ENCODE measurements at places on chromosomes 5 and 9.

DNA sequence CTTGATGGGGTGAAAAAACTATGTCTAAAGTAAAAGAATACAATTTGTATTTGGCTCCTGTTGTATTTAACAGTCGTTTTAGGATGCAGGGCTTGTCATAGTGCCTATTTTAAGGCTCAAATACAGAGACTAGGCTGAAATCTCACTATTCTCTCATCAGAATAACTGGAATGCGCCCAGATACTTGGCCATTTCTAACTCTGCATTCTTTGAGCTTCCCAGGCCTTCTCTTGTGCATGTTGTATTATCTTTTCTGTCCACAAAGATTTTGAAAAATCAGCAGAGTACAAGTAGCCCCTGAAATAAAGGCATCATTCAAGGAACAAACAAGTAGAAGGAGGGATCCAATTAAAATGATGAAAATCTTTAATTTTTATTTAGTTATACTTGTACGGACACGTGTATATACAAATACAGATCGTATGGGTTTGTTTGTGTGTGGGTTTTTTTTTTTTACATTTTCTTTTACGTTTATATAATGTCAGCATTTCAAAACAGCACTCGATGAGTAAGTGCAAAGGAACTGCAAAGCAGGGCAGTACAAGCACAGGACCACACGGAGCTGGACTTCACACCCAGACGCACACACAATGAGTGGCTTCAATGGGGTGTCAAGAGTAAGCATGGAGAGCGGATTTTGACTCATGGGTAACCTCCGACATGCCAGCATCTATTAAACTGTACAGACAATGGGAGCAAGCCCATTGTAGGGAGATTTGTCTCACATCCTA, 294.0 kb downstream of the EFNA5 start:
- DNase-seq: peak; percentile 65

- no peak for DNase-seq
Measured at GRCh38 chr9:107545036-107545435, 55.5 kb upstream of the KLF4 start.

- DNase-seq: no peak
Measured at GRCh38 chr5:148986636-148987035, 76.2 kb downstream of the SH3TC2 start.

DNA sequence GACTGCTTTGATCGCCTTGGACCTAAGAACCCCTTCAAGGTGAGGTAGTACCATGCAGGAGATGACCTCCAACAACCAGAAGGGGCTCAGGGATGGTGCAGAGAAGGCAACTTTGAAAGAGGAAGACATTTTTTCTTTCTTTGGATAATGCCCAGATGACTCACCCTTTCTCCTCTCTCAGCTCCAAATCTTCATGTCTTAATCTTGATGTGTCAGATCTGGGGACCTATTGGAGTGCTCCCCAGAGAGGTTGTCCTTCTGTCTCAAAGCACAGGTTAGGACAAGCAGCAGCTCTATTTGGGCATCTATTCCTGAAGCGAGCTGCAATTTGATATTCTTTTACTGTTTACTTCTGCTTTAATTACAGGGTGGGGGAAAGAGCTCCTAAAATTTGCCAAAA, 229.9 kb upstream of the MAP3K1 start:
- no peak for DNase-seq

- DNase-seq: no peak
Measured at GRCh38 chr5:133112026-133112660, 60.3 kb downstream of the HSPA4 start.

DNA sequence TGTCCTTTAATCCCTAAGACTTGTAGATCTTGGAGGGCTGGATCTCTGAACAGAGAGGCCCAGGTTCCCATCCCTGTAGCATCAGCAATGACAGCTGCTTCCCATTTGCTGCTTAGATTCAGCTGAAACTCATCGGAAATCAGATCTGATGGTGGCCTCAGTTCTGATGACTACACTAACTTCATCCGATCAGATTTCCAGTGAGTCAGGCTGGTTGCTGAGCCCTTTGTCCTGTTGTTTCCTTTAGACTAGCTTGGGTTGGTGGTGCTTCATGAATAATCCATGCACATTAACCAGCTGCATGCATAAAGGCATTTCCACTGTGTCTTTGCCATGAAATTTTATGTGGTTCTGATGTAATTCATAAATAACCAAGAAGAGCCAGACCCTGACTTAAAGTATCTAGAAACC, 195.2 kb upstream of the TUT7 start:
- peak; percentile 77 for DNase-seq

DNA sequence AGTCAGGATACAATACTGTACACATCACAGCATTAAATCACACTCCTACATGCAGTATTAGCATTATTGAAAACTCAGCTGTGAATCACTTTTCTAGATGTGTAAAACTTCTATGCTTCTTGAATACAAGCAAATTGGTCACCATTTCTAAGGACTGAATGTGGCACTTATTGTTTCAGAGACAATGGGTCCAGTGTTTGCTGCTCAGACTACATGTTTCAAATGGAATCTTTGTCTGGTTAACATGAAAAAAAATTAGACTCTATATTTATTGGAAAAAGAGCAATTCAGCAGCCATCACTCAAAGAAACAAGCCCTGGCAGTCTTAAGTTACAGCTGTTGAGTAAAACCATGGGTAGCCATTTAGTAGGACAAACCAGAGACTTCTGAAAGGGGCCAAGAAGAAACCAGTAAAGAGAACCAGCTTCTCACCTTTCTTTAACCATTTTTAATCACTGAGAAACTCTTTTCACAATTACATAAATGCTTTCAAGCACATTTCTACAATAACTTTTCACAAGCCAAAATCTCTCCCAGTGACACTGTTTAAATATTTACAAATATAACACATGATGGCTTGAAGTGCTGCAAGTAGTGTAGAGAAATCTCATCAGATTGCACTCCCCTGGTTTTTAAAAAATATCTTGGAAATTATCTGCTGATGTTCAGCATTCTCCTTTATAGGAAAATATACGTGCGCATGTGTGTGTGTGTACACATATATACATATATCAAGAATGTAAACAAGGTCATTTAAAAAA, 35.2 kb downstream of the OR2K2 start:
- no peak for DNase-seq

- peak; percentile 97 for DNase-seq
Measured at GRCh38 chr5:33369485-33370465, 71.0 kb upstream of the TARS1 start.

- DNase-seq: no peak
Measured at GRCh38 chr9:76897804-76898525, 7.9 kb downstream of the PRUNE2 start.

DNA sequence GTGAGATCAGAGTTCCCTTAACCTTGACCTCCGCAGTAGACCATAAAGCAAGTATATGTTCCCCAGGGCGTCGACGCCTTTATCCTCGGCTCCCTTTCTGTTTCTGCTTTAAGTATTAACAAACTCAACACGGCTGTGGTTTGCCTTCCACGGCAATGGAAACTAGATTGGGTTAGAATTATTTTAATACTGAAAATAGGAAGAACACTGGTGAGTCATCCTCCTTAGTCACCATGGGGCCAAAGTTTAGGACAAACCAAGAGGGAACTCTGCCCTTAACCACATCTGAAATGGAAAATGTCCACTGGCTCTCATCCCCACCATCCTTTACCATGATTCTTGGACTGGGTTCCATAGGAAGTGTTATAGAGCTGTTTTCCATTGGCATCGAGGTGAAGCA, 386.1 kb downstream of the ACTL7B start:
- DNase-seq: peak; percentile 90

GRCh38 chr5:147466360-147466980, 43.4 kb downstream of the DPYSL3 start:
- no peak for DNase-seq

GRCh38 chr5:7784683-7785380, 66.1 kb downstream of the CFAP90 start:
- no peak for DNase-seq

DNA sequence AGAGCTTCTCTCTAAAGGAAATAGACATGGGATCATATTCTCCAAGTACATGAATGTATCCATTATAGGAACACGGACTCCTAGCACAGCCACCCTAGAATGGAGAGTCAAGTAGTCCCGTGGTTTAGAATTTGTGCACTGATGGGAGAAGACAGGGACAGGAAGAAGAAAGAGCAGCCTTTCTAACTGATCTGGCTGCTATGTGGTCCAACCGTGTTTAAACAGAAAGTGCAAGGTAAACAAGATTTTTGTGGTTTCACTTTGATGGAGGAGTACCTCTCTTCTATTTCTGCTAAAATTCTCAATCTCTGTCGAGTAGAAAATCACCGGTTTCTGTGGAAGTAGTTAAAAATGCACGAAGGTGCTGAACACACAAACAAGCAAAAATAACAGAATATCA, 171.3 kb downstream of the ST8SIA4 start:
- peak; percentile 4 for DNase-seq

DNA sequence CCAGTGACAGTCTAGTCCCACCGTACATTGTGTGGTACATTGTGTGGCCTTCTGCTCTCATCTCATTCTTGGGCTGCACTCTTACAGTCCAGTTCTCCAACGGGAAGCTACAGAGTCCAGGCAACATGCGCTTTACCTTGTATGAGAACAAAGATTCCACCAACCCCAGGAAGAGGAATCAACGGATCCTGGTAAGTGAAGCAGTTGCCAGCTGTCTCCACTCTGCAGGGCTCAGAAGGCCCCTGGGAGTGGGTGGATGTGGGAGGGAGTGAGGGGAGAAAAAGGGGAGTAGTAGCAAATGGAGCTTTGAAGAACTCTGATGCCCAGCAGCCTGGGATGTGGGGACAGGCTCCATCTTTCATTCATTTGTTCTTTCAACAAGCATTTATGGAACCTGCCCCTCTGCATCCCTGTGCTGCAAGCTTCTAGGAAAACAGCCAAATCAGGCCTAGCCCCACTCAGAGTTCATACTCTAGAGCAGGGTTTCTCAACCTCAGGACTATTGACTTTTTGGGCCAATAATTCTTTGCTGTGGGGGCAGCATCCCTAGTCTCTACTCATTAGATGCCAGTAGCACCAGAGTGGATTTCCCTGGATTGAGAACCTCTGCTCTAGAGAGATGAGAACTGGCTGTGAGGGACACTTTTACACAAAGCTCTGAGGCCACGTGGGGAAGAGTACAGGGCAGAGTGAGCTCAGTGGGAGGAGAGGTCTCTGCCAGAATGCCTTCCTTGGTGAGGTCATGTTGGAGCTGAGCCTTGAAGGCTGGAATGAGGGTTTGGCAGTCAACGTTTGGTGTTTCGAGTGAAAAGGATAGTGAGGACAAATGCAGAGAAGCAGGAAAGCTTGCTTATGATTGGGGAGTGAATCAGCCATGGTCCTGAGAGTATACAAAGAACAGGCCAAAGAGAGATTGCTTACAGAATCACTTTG, 1.1 kb downstream of the POLR1E start:
- peak; percentile 93 for DNase-seq

- peak; percentile 87 for DNase-seq
Measured at GRCh38 chr5:74641735-74642542, 1.4 kb upstream of the ENC1 start.

DNA sequence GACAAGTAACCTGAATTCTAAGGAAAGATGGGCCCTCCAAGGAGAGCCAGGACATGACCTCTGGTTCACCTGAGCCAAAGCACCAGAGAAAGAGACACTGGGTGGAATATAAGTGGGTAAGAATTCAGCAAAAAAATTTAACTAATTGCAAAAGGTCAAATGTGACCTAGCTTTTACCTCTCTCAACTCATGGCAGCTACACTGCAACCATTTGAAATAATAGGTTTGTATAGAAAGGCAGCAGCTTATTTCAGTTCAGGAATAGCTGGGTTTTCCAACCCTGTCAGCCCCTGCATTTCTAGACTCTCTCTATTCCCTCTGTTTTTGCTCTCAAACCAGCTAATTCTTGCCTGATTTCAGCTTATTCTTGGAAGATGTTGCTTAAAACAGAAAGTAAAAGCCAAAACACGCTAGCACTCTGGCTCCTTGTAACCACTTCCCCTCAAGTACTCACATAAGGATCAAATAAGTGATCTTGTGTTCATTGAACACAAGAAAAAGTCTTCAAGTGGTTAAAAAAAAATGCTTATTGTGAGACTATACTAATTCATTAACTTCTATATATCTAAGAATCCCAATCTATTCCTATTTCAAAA, 101.1 kb upstream of the NR4A3 start:
- peak; percentile 22 for DNase-seq

DNA sequence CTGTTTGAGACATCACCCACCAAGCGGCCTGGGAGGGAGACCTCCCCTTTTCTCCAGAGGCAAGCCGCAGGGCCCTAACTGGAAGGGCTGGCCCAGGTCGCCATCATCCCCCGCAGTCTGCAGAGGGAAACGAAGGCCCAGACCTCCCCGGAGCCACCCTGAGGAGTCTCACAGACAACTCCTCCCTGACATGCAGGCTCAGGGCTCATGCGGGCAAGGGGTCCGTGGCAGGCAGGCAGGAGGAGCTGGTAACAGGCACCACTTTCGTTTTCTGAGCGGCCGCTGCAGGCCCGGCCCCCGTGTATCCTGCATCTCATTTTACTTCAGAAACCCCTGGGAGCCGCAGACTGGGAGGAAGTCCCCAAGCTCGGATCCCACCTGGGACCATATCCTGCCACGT, 192.0 kb upstream of the PPP1R26 start:
- DNase-seq: no peak

DNA sequence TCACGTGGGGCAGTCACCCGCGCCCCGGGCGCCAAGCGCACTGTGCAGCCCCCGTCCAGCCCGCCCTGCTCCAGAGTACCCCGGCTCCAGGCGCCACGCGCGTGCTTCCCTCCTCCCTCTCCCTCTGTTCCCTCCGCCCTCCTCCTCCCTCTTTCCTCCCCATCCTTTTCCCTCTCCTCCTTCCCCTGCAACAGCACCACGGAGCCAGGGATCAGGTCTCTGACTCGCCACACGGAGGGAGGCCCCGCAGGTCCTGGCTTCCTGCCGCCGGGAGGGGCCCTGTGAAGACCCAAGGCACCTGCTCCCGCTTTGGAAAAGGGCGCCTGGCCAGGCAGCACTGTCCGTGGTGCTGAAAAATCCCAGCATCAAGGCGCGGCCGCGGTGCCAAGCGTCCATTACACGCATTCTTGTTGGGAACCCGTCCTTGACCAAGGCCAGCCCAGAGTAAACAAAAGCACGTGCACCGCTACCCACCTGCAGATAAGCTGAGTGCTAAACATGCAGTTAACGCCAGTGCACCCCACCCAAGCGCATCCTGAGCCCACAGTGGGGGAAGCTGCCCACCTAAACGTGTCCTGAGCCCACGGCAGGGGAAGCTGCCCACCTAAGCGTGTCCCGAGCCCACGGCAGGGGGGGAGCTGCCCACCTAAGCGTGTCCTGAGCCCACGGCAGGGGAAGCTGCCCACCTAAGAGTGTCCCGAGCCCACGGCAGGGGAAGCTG, 21.7 kb downstream of the SLC6A18 start:
- DNase-seq: no peak

- peak; percentile 35 for DNase-seq
Measured at GRCh38 chr5:123865641-123866040, 353.7 kb downstream of the CSNK1G3 start.

DNA sequence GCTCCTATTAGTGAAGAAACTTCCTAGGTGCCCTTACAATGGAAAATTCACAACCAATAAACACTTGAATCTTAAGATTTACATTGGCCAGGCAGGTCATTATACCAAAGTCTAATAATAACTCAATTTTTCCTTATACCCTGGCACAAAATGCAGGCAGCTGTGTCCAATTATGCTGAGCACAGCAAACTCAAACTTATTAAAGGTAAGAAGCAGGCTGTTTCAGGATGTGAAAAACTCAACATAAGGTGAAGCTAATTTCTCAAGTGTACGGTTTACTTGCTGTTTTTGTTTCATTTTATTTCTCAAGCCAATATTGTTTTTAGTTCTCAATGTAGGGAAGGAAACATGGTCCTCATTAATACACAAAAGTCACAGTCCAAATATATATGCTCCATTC, 405.1 kb downstream of the KCTD16 start:
- no peak for DNase-seq
